ENCODE measurements at places on chromosomes 5 and 9.

GRCh38 chr5:113125371-113125770 lies 148.8 kb downstream of the DCP2 start:
- DNase-seq: no peak

DNA sequence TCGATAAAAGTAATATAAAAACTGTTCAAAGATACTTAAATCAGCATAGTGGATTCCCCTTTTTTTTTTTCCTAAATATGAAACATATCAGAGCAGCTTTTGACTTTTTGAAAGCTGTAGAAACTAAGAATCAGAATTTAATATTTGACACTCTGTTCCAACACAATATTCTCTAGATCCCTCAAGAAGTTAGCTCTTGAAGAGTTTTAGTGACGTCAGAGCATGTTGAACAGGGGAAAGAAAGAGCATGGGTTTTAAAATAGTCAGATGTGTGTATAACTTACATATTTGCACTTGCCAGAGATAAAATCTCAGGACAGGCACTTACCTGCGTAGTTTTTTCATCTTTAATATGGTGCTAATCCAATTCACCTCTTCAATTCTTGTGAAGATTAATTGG lies 75.2 kb upstream of the FBXL7 start:
- DNase-seq: no peak

GRCh38 chr5:137752905-137753690 lies 1.1 kb downstream of the HNRNPA0 start:
- DNase-seq: peak; percentile 57

- peak; percentile 69 for DNase-seq
These were observed 47.4 kb downstream of the SLC28A3 start for GRCh38 chr9:84293001-84293798.

GRCh38 chr9:116103976-116104820 lies 49.4 kb upstream of the PAPPA start:
- no peak for DNase-seq

DNA sequence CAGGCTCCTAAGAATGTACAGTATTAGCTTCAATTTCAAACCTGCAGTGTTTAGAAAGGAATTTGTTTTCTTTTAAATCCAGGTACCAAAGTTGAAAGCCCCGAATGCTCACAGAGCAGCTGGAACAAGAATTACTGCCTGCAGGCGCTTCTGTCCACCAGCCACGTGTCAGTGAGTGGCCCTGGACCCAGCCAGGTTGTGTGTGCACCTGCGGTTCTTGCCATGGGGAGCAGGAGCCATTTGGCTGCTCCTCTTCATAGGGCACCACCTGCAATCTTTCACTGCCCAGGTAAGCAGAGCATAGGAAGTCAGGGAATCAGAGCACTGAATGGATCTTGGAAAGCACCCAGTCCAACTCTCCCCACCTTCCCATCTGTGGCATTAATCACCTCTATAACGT lies 79.5 kb upstream of the PIP5K1B start:
- no peak for DNase-seq

GRCh38 chr9:82549174-82549821 lies 513.6 kb downstream of the RASEF start:
- DNase-seq: no peak

DNA sequence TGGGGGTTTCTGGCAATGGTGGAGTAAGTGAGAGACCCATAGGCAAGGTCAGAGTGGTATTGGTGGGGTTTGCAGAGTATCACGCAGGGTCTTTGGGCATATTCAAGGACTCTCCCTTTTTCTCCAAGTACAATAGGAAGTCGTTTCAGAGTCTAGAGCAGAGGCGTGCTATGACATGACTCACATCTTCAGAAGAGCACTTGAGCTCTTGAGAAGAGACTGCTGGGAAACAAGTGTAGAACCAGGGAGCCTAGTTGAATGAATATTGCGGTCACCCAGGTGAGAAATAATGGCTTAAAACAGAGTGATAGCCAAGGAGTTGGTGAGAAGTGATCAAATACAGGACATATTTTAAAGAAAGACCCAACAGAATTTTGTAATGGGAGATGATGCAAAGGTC lies 813.4 kb downstream of the TLE1 start:
- DNase-seq: no peak

DNA sequence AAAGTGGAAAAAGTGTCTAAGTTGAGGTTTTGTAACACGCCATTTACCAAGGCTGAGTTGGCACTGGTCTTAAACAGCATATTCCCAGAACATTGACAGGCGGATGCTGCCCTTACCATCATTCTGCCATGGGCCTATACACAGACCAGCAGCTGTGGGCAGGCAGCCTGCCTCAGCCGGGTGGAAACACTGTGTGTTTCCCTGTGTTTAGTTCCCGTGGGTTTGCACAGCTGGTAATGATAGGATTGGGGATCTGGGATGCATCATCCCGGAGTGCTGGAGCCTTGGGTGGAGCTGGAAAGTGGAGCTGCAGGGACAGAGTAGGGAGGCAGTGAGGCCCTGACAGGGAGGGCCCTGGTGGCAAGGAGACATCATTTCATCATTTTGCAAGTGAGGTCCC lies 5.5 kb upstream of the FGD3 start:
- no peak for DNase-seq

GRCh38 chr9:68522954-68523353 lies 17.7 kb downstream of the TMEM252 start:
- DNase-seq: no peak

- DNase-seq: no peak
These were observed 8.1 kb downstream of the OSMR start for GRCh38 chr5:38853753-38854470.

- DNase-seq: no peak
These were observed 290.1 kb downstream of the HINT1 start for GRCh38 chr5:130874861-130875417.

GRCh38 chr5:138983984-138984383 lies 108.8 kb upstream of the LRRTM2 start:
- no peak for DNase-seq

DNA sequence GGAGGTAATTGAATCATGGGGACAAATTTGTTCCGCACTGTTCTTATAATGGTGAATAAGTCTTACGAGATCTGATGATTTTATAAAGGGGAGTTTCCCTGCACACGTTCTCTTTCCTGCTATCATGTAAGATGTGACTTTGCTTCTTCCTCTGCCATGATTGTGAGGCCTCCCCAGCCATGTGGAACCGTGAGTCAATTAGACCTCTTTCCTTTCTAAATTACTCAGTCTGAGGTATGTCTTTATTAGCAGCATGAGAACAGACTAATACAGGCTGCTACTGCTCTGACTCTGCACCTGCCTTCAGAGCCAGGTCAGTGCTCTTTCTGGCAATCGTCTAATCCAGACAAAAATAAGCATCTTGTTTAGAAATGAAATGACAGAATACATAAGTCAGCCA lies 479.2 kb upstream of the TUSC1 start:
- DNase-seq: no peak

DNA sequence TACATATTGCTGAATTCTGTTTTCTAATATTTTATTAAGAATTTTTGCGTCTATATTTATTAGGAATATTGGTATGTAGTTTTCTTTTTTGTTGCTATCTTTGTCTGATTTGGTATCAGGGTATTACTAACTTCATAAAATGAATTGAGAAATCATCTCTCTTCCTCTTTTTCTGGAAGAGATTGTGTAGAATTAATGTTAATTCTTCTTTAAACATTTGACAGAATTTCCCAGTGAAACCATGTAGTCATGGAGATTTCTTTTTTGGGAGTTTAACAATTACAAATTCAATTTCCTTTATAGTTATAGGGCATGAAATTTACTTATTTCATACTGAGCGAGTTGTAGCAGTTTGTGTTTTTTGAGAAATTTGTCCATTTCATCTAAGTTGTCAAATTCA lies 3.3 kb upstream of the FAM170A start:
- no peak for DNase-seq

DNA sequence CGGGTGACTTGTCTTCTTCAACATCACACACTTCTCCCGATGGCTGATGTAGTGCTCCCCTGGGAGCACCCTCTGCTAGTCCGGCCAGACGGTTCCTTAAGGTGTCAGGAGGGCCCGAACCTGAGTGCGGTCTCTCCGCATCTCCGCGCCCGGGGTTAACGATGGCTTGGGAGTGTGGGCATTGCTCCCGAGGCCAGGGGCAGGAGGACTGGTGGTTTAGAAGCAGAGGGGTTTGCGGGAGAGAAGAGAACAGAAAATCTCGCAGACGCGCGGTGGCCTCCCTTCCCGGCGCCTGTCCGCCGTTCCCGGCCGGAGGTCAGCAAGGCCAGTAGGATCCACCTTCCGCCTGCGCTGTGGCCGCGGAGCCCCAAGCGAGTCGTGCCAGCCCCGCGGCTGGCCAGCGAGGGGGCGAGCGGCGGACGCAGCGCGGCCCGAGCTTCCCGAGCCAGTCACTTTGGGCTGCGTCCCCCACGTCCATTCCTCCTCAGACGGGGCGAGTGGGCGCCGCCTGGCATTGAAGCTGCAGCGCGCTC lies 700 bp downstream of the CDO1 start:
- no peak for DNase-seq

- DNase-seq: no peak
These were observed 169.1 kb upstream of the PIK3R1 start for GRCh38 chr5:68046445-68046844.

GRCh38 chr9:121369595-121370265 lies at the start of gene STOM:
Gene STOM, minus strand, starts transcription at chr9:121370250. Its CDS starts 63 bp downstream, at chr9:121370187.
- DNase-seq: peak; percentile 79

- no peak for DNase-seq
These were observed 15.7 kb upstream of the GSN start for GRCh38 chr9:121252104-121252851.

DNA sequence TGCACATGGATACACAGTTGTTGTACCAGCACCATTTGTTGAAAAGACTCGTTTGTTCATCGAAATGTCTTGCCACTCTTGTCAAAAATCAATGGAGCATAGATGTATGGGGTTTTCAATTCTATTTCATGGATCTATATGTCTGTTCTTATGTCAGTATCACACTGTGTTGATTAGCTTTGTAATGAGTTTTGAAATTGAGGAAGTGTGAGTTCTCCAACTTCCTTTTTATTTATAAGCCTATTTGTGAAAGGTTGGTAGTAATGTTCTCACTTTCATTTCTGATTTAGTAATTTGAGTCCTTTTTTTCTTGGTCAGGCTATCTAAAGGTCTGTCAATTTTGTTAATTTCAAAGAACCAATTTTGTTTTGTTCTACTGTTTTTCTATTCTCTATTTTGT lies 26.1 kb downstream of the ZNF510 start:
- no peak for DNase-seq

- DNase-seq: no peak
These were observed 103.5 kb downstream of the GCNT1 start for GRCh38 chr9:76562511-76562911.

DNA sequence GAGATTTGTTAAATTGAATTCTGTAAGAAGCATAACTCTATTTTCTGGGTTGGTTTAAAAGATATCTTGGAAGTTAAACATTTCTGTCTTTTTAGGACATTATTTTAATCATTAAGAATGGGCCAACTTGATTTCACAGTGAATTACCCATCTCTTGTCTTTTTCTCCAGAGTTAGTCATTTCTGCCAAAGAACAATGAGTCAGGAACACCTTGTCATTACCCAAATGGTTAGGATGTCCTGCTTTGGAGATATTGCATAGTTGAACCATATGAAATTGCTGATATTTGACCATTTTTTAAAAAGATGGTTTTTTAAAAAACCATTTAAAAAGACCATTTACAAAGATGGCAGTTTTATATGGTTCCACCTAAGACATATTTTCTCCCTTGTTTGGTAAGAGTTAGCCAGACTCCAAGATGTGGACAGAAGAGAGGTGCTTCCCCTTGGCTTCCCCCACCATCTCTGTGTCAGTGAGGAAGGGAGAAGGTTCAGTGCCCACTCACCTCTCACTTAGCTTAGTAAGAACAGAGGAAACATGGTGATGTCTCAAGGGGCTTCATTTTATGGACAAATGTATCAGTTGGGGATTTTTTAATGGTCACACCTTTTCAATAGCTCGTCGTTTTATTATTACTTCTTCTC lies 103.0 kb downstream of the PCSK1 start:
- no peak for DNase-seq

DNA sequence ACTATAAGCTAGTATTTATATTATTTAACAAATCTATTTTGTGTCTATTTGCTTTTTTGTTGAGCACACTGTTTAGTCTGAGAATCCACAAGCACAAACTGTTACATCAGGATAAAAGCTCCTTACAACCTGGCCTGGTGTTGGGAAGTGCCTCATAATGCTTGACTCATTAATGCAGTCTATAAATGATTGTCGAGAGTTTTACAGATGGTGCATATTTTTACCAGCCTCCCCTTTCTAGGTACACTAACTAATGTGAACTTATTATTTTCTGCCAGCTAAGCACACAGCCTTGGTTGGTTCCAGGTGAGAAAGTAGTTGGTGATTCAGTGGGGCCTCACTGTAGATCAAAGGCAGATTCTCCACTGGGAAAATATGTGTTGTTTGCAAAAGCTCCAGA lies 151.0 kb upstream of the ADAMTS16 start:
- no peak for DNase-seq

DNA sequence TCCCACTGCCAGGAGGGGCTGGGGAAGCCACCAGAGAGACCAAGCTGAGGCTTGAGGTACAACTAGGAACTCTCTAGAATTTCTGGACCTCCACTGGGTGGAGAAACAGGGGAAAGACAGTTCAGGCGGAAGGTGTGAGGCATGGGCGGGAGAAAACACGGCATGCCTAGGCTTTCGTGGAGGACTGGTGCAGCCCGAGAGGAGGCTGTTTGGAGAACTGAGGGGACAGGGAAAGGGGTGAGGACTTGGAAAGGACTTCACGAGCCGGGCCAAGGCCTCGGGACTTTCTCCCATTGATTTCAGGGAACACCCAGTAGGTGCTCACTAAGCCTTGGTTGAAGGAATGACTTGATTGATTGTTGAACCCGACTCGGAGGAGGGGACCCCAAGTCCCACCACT lies 9.5 kb upstream of the ADGRD2 start:
- no peak for DNase-seq

DNA sequence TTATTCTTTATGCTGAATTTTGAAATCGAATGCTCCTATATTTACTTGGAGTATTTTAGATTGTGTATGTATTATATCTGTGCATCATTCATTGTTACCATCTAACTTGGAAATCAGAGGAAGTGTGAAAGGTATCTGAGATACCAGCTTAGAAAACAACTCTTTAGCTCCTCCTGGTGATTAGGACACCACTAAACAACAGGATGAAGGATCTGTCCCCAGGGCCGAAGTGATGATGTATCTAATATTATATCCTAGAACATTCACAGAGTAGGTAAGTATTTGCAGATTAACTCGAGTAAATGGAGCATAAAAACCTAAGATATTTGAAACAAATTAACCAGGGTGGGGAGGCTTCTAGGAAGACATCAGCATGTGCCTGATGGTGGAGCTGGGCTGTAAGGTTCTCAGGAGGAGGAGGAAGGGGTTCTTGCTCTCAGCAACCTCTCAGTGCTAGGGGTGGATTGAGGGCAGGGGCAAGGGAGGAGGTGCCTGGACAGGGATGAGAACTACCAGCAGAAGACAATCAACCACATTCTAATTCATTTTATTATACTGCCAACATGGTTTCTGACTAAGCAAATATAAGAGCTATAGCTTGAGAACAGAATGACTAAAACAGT lies 2.6 kb upstream of the NFIL3 start:
- peak; percentile 18 for DNase-seq

DNA sequence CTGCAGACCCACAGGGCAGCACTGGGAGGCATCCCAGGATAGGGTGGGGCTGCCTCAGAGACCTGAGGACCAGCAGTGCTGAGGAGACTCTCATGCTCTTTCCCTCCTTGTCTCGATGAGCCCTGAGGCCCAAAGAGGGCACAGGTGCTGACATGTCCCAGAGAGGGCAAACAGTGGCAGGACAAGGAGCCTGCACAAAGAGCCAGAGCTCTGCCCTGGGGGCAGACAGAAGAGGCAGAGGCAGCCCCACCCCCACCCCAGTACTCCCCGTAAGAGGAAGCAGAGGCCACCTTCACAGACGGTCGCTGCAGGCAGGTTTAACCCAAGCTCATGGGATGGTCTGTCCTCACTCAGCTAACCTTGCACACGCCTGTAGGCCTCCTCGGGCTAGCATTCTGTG lies 29.4 kb upstream of the TTLL11 start:
- DNase-seq: no peak
